Stimulated activated CD4-positive, alpha-beta T cell treated with anti-CD3 and anti-CD28 coated beads, Interleukin-12 subunit alpha, Interleukin-12 subunit beta, amount 100 ng/mL, for 48 hours (primary cell): ENCODE measurements at places on chromosomes 4 and X.

- DNase-seq, result no peak
Measured at GRCh38 chr4:74466242-74466641, 21.3 kb downstream of the AREG start.

DNA sequence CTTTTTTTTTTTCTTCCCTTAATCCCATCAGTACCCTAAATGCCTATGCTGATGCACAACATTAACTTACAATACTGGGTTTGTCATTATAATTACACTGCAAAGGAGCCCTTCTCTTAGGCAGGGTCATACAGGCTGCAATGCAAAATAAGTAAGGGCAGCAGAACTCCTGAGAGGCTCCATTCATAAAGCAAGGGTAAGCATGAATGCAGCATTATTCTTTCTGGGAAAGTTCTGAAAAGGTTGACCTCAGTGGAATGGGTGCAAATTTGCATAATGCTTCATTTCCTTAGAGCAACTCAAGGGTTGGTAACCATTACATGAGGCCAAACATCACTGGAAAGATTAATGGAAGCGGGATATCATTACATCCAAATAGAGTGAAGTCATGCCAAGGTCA, 789.2 kb downstream of the KLHL13 start:
- no peak for DNase-seq

DNA sequence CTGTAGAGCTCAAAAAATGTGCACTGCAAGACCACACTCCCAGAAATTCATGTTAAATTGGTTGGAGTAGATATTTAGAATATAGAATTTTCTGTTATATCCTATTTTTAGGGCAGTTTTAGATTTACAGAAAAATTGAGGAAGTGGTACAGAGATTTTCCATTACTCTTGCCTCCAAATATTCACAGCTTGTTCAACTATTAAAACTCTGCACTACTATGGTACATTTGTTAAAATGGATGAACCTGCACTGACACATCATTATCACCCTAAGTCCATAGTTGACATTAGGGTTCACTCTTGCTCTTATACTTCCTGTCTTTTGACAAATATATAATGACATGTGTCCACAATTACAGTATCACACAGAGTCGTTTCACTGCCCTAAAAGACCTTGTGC, 1724.5 kb downstream of the C4orf33 start:
- DNase-seq, result no peak

DNA sequence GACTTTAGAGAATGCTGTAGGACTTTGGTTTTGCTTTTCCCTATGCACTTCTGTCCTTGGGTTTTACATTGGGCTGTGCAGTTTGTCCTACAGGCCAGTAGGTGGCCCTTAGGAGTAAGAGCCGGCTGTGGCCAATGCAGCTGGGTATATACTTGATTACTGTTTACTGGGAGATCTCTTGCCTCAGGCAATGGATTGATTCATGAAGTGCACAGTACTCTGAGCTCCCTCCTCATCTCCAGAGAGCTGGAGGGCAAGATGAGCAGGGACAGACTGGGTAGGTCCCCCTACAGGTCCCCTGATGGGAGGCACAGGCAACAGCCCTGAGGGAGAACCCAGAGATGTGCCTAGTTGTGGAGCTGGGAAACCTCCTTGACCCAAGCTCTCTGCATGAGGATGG, 103.8 kb upstream of the QRFPR start:
- DNase-seq, result no peak

GRCh38 chrX:119503484-119503861, 35.2 kb downstream of the SLC25A5 start:
- DNase-seq, result no peak

GRCh38 chr4:113183032-113183605, 133.7 kb downstream of the ANK2 start:
- no peak for DNase-seq

DNA sequence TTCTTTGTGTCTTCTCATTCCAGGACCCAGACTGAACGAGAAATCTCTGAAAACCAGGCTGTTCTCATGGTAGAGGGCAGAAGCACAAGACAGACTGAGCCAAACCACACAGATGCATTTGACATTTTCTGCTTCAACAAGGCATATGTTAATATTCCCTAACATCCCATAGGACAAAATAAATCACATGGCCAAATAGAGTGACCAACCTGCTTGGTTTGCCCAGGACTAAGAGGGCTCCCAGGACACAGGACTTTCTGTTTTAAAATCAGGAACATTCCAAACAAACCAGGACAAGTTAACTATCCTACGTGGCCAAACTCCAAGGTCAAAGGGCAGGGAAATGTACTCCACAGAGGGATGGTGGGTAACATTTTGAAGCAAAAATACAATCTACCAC, 11.7 kb downstream of the CTPS2 start:
- DNase-seq, result no peak
